Muscle of back (tissue), 13 donors: ENCODE measurements at places on chromosomes 2 and 18. TPM values are rescaled to one million over a fixed set of nuclear protein-coding genes. Genes with fewer than 3 reads are reported as not detected.
A peak's percentile ranks its signal among the peaks of the same experiment; 100 is the strongest.

GRCh38 chr2:176081837-176082524 is 1.8 kb downstream of the EVX2 start:
- peak; percentile 76 for DNase-seq

DNA sequence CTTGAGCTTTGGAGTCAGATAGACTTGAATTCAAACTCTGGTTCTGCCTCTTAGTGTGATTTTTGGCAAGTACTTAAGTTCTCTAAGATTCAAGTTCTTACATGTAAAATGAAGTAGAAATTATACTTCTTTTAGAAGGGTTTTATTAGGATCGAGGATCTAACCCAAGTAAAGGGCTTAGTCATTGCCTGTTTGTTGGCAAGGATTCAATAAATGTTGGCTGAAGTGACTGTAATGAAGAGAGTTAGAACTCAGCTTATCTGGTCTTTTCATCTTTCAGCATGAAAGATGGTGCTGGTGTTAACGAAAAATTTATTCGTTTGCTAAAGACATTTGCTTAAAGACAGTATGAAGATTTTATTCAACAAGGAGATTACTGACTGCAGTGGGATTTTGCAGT is 315.9 kb upstream of the THUMPD2 start:
- DNase-seq: peak; percentile 66

DNA sequence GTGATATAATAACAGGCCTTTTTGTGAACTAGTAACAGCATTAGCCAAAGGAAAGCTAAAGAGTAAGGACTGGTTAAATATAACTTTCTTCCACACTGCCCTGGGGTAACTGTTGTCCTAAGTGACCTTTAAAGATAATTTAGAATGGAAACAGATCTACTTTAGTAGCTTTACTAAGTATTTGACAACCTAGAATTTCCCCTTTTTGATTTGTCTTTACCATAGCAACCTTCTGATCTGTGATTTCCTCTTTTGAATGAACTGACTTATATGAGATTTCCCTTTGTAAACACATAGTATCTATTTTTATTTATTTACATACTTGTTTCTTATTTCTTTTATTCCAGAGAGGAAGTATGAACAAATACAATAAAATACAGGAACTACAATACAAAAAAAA is 10.5 kb upstream of the KLF7 start:
- DNase-seq: no peak

DNA sequence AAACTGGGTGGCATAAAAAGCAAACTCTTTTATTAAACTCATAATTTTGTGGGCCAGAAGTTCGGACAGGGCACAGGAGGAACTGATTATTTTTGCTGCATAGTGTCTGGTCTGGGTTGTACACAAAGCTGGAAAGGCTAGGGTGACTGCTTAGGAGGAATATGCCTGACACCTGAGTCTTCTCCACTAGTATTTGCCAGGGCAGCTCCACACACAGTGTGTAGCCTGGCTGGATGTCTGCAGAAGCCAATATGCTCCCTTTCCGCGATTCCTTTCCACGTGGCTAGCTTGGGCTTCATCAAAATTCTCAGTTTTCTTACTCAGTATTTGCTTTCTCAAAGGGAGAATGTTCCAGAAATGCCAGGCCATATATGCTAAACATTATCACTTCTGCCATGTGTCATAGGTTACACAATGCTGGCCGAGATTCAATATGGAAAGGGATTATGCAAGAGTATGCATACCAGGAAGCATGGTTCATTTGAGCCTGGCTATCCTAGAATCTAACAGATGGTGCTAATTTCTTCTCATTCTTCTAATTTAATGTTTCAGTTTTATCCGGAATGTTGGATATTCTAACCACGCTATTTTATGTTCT is 142.7 kb upstream of the DOK6 start:
- DNase-seq: peak; percentile 76

- DNase-seq: peak; percentile 69
These were observed 232.9 kb downstream of the GULP1 start for GRCh38 chr2:188524519-188525113.

GRCh38 chr2:41871080-41871479 is 176.7 kb upstream of the PKDCC start:
- DNase-seq: peak; percentile 34

GRCh38 chr2:96345438-96345837 is 9.9 kb downstream of the NCAPH start:
- DNase-seq: no peak

DNA sequence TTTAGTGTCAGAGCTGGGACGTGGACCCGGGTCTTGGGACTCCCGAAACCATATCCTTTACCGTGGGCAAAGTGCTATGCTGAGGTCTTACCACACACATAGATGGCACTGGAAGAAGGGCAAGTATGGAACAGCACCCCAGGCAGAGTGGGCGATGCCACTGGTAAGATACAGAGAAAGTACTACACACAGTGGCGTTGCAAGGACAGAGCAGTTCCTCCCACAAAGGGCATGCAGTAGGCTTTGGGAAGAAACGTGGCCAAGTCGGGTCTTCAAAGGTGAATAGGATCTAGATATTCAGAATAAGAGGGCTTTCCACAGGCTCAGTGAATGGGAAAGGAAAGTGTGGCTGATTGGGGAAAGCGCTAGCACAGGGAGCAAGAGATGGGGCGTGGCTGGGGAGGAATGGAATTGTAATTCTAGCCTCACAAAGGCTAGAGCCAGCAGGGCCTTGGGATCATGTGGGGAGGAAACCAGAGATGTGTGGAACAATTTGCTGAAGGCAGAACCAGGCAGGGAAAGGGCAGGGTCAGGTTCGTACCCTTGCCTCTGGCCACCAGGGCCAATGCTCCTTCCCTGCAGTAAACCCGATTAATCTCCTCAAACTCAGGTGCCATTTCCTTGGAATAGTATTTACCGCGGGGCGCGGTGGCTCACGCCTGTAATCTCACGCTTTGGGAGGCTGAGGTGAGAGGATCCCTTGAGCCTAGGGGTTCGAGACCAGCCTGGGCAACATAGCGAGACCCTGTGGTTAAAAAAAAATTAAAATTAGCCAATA is 36.0 kb downstream of the PCBP1 start:
- peak; percentile 86 for DNase-seq

DNA sequence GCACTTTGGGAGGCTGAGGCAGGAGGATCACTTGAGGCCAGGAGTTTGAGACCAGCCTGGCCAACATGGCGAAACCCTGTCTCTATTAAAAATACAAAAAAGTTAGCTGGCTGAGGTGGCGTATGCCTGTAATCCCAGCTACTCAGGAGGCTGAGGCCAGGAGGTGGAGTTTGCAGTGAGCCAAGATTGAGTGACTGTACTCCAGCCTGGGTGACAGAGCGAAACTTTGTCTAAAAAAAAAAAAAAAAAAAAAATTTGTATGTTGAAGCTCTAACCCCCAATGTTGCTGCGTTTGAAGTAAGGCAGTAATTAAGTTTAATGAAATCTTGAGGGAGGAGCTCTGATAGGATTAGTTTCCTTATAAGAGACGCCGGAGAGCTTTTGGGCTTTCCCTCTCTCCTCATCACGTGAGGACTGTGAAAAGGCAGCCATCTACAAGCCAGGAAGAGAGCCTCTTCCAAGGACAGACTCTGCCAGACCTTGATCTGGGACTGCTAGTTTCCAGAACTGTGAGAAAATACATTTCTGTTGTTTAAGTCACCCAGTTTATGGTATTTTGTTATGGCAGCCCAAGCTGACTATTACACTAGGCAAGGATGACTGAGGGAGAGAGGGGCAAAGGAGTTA is 11.5 kb upstream of the PNPT1 start:
- no peak for DNase-seq

DNA sequence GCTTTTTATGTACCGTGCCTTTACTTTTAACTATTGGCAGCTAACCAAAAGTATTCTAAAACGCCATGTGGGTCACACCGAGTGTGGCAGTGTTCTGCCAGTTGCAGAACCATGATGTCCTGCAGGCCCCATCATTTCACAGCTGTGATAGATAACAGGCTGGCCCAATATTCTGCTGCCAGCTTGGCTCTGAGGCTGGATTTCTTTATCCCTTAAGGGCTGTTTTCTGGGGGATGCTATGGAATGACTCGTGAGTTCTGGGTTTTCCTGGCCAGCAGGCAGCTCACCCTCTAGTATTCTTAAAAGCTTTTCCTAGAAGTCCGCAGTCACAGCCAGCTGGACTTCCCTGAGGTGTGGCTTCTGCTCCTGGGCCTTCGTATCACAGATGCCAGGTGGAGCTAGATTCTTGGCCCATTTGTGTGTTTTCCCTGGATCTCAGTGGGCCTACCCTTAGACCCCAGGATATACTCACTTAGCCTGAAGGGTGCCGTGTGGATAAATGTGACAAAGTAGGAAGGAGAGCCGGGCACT is 41.0 kb downstream of the FHOD3 start:
- DNase-seq: no peak

DNA sequence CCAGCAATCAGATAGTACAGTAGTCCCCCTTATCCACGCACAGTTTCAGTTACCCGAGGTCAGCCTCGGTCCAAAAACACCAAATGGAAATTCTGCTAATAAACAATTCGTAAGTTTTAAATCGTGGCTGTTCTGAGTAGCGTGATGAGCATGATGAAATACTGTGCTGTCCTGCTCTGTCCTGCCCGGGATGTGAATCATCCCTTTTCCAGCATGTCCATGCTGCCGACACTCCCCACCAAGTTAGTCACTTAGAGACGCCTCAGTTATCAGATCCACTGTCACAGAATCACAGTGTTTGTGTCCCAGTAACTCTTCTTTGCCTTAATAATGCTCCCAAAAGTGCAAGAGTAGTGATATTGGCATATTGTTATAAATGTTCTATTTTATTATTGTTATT is 62.1 kb downstream of the MEX3C start:
- no peak for DNase-seq

- DNase-seq: no peak
These were observed 234.9 kb downstream of the TFCP2L1 start for GRCh38 chr2:121049950-121050585.

DNA sequence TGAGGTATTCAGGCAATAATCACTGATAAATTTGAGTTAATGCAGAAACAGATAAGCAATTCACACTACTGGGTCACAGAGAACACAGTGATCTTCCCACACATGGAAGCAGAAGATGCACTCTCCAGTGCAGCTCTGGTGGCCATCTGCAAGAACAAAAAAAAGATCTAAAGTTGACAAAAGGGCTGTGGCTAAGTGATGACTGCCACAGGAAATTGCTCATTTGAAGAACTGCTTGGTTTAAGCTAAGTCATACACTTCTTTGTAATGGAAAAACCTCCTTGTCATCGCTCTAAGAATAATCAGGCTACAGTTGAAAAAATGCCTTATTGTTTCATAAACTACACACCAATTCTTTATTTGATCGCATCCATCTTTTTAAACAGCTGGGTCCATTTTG is 115.1 kb downstream of the DTNB start:
- no peak for DNase-seq

GRCh38 chr2:231323316-231323715 is 72.2 kb upstream of the B3GNT7 start:
- no peak for DNase-seq

DNA sequence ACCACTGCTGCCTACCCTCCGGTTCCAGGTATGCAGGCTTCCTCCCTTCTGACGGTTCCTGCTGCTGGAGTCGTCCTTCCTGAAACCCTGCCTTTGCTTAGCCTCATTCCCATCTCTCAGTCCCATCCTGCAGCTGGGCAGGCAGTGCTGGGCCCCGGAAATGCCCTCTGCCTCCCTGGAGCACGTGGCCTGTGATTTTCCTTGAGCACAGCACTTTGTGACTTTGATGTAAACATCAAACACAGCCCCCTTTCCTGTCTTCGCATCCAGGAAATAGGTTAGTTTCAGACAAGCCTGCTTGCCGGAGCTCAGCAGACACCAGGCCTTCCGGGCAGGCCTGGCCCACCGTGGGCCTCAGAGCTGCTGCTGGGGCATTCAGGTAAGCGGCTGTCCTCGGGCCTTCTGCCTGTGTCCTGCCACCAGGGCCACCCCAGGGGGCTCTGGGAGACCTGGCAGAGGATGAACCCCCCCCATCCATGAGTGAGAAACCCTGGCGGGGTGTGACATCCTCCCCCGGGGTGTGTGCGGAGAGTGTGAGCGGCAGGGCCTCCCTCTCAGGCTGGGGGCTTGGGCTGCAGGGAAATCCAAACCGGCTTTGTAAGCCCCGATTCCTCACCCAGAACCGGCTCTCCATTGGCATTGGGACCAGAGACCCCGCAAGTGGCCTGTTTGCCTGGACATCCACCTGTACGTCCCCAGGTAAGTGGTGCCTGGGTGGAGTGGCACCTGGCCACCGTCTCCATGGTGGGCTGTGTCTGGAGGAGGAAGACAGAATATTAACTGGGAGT is at the start of gene ZAP70:
TSS of gene ZAP70 (plus strand) at position 281 of the 788 bp plus-strand sequence. CDS start 10,461 bp downstream, outside the sequence.
- no peak for DNase-seq

- DNase-seq: no peak
These were observed 639 bp downstream of the MRO start for GRCh38 chr18:50819027-50819727.

DNA sequence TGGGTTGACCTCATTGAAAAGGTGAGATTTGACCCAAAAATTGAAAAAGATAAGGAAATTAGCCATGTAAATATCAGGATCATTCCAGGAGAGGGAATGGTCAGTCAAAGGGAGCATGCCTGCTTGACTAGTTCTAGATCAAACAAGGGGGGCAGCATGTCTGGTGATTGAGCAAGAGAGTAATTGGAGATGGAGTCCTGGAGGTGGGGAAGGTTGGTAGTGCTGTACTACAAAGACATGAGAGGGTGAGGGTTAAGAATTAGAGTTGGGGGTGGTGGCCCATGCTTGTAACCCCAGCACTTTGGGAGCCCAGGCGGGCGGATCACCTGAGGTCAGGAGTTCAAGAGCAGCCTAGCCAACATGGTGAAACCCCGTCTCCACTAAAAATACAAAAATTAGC is 2.0 kb downstream of the MRPL30 start:
- no peak for DNase-seq

- DNase-seq: no peak
These were observed 4.1 kb upstream of the ZNF397 start for GRCh38 chr18:35236571-35237363.

GRCh38 chr2:187541086-187542085 is 12.8 kb downstream of the TFPI start:
- DNase-seq: peak; percentile 68

- DNase-seq: no peak
These were observed 8.5 kb upstream of the CXCR4 start for GRCh38 chr2:136126421-136126926.

GRCh38 chr2:142307616-142308115 is 176.8 kb upstream of the LRP1B start:
- DNase-seq: no peak

Gene EFR3B
- polyA plus RNA-seq: 4.6 TPM

Gene MARCHF4
- polyA plus RNA-seq: not detected

Gene STPG4
- polyA plus RNA-seq: not detected

Gene FAP
- 108 TPM for polyA plus RNA-seq

Gene TUBA3E
- polyA plus RNA-seq: not detected

Gene SPC25
- 7.3 TPM for polyA plus RNA-seq

Gene DSG4
- polyA plus RNA-seq: not detected

Gene BCL11A
- polyA plus RNA-seq: 3.2 TPM

Gene RAB31
- polyA plus RNA-seq: 29.6 TPM

Gene FZD7
- polyA plus RNA-seq: 31.5 TPM

Gene LAMA1
- polyA plus RNA-seq: 4.7 TPM
